ENCODE measurements at places on chromosomes 1 and 21. TPM values are rescaled to one million over a fixed set of nuclear protein-coding genes. Genes with fewer than 3 reads are reported as not detected.

The HPDL gene
- 7.4 TPM for total RNA-seq

The RIPPLY3 gene
- not detected for total RNA-seq

The EPHA2 gene
- 43.5 TPM for total RNA-seq

The PTPN14 gene
- 49.0 TPM for total RNA-seq

All from mucosa of descending colon (tissue), 3 donors.